ENCODE measurements at places on chromosomes 7 and 10.
A peak's percentile ranks its signal among the peaks of the same experiment; 100 is the strongest.

- DNase-seq: no peak
Observed at GRCh38 chr7:31033674-31034300, 18.3 kb upstream of the ADCYAP1R1 start.

DNA sequence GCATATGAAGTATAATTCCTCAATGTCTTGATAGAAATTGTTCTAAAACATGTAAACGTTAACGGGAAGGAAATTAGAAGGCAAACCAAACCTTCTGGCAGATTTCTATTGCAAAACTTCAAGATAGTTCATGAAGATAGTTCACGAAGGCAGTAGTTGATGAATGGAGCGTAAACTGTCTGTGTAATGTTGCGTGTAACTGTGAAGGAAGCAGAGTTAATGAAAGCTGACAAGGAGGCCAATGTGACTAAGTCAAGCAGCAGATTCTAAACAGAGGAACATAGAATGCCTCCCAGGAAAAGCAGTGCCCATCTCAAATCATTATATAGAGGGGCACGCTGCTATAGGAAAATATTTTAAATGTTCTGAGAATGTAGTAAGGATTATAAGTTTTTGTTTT, 659.7 kb upstream of the IGFBP3 start:
- no peak for DNase-seq

- DNase-seq: no peak
Observed at GRCh38 chr10:101214446-101215396, 14.5 kb downstream of the LBX1 start.

- no peak for DNase-seq
Observed at GRCh38 chr7:40836218-40836617, 701.4 kb downstream of the SUGCT start.

DNA sequence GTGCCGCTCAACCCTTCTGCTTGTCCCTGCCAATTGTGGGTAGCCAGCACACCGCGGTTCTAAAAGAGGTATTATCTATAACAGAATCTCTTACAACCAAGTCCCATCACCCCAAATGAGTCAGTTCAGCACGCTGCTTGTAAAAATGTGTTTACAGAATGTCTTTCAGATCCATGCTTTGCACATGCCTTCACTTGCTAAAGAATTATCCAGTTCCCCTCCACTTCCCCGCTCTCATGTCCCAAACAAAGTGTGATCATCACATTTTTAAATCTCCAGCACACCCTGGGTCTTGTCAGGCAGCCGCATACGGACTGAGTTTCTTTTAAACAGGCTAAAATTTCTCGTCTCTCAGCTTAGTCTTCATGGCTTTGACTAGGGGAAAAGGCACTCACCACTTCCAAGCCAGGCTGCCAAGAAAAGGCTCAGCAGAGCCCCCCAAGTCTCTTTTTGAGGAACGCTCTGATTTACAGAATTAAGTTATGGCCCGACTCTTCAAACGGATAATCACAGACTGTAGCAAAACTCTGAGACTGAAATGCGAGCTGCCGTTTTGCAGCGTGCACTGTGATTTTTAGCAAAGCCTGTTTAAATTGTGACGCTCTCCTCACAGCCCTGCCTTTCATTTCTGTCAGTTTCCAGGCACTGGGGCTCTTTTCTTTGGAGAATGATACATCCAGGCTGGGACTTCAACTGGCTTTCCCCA, 29.8 kb upstream of the FGFR2 start:
- no peak for DNase-seq

- DNase-seq: peak; percentile 51
Observed at GRCh38 chr10:119370111-119370741, 162.9 kb downstream of the GRK5 start.

GRCh38 chr10:106399112-106399511, 765.4 kb downstream of the SORCS1 start:
- no peak for DNase-seq

- DNase-seq: no peak
Observed at GRCh38 chr10:44830022-44830421, 81.1 kb upstream of the TMEM72 start.

- DNase-seq: no peak
Observed at GRCh38 chr10:1734288-1734687, 3.0 kb downstream of the ADARB2 start.

DNA sequence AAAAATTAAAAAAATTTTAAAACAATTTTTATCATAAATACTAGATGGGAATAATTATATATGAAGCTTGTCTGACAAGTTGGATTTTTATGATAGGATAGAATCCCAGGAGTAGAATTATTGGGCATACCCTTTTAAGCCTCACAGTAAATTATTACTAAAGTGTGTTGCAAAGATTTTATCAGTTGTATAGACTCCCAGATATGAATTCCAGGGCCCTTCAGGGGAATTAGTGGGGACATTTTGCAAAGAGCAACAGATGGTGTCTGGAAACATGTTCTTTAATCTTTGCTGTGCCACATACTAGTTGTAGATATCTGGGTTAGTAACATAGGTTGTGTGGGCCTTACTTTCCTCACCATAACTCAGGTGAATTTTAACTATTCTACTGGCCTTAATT, 28.7 kb downstream of the ZEB1 start:
- DNase-seq: no peak

- DNase-seq: no peak
Observed at GRCh38 chr10:130003787-130004613, 39.9 kb upstream of the EBF3 start.

DNA sequence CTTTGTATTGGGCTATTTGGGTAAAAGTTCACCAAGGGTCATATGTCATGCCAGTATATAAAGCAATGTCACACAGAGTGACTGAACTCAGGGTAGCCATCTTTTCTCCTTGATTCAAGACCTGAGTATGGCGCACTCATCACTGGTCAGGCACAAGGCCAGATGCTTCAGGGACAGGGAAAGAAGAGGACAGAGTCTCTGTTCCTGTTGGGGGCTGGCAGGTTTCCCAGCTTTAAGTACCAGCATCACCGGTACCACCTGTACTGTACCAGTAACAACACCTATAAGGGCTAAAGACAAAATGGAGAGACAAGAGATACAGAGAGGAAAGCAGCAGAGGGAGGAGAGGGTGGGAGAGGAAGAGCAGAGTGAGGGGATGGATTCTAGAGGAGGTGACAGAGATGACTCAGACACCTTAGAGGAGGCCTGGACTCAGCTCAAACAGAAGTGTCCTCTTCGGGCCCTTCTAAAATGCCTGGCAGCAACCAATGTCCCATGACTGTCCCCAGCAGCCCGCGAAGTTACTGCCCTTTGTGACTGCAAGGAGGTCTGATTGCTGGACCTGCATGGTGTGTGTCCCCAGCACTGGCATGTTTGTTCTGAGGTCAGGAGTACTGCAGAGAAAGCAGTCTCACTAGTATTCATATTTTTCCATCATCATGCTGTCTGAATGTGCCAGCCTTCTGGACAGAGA, 191.3 kb downstream of the MYOF start:
- DNase-seq: no peak

DNA sequence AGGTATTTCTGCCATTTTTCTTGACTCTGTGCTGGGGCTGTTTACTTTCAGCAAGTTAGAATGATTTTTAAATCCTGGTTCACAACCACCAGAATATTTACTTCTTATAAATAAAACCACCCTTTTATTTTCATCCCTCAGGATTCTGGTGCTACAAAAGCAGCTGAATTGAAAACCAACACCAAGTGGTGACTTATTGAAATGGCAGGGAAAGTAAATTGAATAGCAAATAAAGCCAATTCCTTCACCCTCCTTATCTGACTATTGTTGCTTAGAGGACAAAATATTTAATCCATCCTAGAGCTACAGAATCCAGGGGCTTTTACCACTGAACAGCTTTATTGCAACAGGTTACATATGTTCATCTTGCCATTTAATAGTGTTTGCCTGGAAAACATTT, 828.6 kb upstream of the GHITM start:
- no peak for DNase-seq

DNA sequence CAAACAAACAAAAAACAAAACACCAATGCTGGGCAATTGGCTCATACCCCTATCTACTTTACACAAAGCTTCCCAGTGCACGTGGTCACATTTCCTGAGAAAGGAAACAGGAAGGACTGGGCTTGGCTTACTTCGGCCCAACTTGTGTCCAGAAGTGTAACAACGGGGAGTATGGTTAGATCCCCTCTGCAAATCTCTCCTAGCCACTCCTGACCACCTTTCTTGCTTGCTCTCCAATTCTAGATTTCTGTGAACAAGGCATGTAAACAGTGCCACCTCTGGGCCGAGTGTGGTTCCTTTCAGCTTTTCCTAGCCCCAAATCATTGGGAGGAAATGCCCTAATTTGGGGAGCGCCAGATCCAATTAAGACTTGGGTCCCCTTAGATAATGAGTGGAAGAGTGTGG, 21.0 kb upstream of the FRAT2 start:
- no peak for DNase-seq

GRCh38 chr10:3195286-3195685, 22.7 kb upstream of the PITRM1 start:
- no peak for DNase-seq

DNA sequence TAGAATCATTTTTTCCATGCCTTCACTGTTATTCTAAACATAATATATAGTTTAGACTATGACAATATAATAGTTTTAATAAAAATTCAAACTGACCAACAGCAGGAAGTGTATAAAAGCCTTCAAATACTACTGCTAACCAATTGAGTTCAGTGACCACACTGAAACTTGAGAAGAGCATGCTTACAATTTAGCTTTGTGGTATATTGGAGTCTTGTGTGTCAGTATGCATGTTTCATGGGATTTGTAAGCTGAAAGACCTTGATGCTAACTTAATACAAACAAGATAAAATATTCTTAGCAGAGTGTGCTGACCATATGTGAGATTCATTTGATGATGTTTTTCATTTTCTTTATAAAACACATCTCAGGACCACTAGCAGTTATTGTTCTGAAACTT, 395.5 kb downstream of the SUGCT start:
- DNase-seq: no peak

DNA sequence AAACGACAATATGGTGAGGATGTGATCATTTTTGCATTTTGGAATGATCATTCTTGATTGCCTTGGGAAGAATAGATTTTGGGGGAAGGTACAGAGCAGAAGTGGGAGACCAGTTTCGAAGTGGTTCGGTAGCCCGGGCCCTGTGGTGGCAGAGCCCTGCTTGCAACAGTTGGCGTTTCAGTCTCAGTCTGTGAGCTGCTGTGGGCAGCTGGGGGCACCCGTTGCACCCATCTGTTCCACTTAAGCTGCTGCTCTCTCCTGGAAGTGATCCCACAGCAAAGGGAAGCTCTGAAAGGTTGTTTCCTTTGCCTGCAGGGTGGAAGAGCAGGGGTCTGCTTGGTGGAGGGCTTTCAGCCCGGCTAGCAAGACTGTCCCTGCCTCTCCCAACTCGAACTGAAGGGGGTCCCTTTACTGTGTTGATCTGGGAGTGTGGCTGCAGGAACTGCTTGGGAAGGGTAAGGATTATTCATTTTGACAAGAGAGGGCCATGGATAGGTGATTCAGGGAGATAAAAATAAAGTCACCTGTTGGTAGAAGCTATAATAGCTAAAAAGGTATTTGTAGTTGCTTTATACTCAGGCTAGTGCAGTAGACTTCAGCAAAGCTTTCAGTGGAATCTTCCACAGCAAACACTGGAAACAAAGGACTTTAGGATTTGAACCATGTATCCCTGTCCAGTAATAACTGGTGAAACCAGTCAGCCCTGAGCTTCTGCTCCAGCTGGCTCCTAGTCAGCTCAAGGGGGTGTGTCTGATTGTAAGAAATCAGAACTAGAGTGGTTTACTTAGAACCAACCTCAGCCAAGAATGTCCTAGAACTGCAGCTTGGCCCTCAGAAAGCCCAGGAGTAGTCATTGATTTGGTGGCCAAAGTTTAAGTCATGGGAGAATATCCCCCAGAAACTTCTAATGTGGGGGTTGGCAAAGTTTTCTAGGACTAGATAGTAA, 53.1 kb upstream of the PDCD4 start:
- no peak for DNase-seq

DNA sequence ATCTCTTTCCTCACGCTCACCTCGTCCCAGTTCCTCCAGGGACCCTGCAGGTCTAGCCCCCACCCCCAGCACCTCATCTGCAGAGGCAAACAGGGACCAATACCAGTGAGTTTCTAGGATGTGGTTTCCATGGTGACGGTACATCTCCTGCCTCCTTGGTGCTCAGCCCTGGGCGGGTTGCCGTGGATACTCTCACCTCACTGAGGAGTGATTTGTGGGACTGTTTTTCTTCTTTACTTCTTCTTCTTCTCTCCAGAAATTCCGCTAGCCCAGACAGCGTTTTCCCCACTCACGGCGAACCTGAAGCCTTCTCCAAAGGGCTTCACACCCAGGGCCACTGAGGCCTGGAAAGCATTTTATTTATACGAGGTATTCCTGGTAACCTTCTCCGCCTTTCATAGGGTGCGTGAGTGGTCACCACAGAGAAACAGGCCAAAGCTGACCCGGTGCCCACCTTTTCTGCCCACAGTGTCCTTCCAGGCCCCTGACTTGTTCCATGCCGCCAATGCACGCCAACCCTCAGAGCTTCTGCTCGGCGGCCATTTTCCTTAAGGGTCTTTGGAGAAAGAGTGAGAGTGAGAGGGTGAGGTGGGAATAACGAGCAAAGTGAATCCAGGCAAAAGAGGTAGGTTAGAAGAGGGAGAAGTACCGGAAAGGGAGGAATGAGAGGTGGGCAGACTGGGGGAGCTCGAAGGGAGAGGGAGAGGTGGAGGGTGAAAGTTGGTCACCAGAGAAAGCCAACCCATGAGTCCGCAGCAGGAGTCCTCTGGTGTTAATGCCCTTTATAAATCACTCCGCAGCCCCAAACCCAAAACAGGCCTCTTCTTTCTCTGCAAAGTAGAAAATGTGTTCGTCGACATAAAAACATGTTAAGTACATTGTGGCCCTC, 15.5 kb downstream of the FAM241B start:
- no peak for DNase-seq

DNA sequence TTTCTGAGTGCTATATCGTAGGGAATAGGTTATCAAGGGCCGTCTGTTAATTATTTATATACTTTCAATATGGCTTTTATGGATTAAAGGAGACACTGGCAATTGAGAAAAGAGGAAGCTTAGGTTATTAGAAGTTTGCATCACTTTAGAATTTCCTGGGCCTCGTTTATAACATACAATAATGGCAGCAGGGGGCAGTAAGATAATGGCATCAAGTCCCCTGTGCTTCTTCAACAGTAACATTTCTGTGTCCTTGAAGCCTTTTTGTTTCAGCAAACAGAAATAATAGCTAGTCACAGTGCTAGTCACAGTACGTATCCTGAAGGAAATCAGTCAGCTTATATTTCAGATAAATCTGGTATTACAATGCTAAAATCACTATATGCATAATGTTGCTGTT, 41.9 kb downstream of the SPAM1 start:
- no peak for DNase-seq

- DNase-seq: no peak
Observed at GRCh38 chr7:38953971-38954370, 23.7 kb upstream of the POU6F2 start.
